ENCODE measurements at places on chromosomes 7 and 10. TPM values are rescaled to one million over a fixed set of nuclear protein-coding genes. Genes with fewer than 3 reads are reported as not detected.

TMEM225B gene
- 0.55 TPM for total RNA-seq

RET gene
- total RNA-seq: 1.9 TPM

CYP3A4 gene
- total RNA-seq: not detected

IFIT1B gene
- total RNA-seq: not detected

BCAP29 gene
- 120 TPM for total RNA-seq
